ENCODE measurements at places on chromosomes 7 and 10.

- DNase-seq: no peak
These were observed 291.7 kb upstream of the SEMA3D start for GRCh38 chr7:85478530-85478929.

GRCh38 chr7:28804990-28805389 lies 153.1 kb downstream of the TRIL start:
- no peak for DNase-seq

- DNase-seq: no peak
These were observed 60.0 kb downstream of the MLLT10 start for GRCh38 chr10:21593986-21594385.

DNA sequence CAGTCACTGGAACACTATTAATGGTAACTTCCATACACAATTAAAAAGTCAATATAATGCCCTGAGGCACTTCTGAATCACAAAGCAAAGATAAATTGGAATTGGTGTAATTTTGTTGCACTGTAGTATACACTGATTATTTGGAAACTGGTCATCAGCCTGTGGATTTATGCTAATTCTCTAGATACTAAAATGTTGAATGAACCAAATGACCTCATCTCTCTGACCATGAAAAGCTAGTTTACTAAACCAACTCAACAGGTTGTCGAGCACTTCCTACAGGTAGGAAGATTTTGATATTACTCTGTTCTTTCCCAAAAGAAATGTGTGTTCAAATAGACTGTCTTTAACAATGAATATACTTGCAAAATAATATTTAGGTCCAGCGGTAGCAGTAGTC lies 5.3 kb downstream of the NRP1 start:
- DNase-seq: no peak

- DNase-seq: no peak
These were observed 480.5 kb upstream of the ZMIZ1 start for GRCh38 chr10:78588194-78588811.

- DNase-seq: no peak
These were observed 220.5 kb upstream of the SEMA3D start for GRCh38 chr7:85407391-85407790.

DNA sequence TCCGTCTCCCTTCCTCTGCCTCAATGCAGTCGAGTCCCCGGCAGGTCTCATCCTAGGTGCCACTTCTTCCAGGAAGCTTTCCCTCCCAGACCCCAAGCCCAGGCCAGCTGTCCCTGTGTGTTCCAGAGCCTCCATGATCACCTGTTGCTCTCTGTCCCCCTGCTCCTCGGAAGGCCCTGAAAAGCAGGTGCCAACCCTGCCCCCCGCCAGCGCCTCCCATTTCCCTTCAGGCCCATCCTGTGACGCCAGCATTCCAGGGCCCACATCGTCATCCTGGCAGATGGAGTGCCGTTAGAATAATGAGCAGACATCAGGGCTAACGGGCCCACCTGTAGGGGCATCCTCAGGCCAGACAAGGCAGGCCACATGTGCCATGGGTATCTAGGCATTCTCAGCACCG lies 253.0 kb upstream of the PPP2R2D start:
- DNase-seq: no peak

DNA sequence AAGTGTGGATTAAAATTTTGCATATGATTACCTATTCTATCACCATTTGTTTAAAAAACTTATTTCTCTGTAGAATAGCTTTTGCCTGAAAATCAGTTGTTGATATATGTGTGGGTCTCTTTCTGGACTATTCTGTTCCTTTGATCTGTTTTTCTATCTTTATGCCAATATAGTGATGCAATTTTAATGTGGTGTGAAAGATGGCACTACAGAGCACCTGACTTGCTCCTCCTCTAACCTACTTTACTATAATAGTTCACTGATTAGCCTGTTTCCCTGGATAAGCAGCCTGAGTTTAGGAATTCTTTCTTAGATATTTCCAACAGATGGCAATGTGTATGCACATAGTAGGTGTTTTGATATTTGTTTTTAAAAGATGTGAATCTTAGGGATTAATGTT lies 294.5 kb downstream of the AUTS2 start:
- no peak for DNase-seq

GRCh38 chr10:24456322-24456721 lies 247.4 kb downstream of the KIAA1217 start:
- no peak for DNase-seq

GRCh38 chr10:125169915-125170314 lies 9.6 kb upstream of the CTBP2 start:
- no peak for DNase-seq

GRCh38 chr7:141073173-141073640 lies 657 bp upstream of the TMEM178B start:
- DNase-seq: no peak

- DNase-seq: no peak
These were observed 161.2 kb upstream of the FAM3C start for GRCh38 chr7:121557034-121557892.

DNA sequence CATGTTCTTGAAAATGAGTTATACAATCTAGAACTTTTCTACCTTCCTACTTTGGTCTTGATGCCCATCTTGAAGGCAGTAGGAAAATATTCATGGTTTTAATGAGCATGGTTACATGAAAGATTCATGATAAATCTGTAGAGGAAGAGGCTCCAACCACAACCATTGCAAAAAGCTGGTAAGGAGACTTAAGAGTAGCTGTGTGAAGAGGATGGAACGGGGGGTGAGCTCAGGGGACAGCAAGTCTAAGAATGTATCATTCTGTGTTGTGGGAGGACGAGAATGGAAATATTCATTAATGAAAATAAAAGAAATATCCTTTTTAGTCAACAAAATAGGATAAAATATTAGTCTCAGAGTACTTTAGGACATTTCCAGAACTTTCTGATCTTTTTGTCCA lies 81.1 kb downstream of the BMPER start:
- DNase-seq: no peak

DNA sequence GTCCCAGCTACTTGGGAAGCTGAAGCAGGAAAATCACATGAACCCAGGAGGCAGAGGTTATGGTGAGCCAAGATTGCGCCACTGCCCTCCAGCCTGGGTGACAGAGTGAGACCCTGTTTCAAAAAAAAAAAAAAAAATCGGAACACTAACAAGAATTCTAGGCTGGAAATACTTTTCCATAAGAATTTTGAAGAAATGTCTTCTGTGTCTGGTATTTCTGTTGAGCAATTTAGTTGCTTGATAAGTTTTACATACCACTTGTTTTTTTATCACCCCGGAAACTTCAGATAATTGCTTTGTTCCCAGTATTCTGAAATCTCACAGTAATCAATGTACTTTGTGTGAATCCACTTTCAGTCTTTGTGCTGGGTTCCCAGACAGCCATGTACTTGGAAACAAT lies 25.8 kb downstream of the BZW2 start:
- DNase-seq: no peak

DNA sequence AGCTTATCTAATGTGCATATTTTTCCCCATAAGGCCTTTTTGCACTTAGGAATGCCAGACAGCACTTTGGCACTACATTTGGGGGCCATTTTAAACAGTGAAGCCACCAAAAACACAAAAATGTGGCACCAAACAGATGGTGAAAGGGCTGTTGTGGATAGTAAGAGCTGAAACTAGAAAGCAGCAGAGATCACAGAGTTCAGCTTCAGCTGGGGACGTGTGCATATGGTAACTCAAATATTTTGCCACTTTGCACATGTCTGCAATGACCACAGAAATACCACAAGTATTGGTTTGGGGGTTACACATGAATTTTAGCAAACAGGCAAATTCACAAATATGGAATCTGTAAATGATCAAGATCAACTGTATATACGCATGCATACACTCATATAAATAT lies 72.8 kb downstream of the PODXL start:
- no peak for DNase-seq

- DNase-seq: no peak
These were observed 1.7 kb upstream of the SH2B2 start for GRCh38 chr7:102284891-102285539.

DNA sequence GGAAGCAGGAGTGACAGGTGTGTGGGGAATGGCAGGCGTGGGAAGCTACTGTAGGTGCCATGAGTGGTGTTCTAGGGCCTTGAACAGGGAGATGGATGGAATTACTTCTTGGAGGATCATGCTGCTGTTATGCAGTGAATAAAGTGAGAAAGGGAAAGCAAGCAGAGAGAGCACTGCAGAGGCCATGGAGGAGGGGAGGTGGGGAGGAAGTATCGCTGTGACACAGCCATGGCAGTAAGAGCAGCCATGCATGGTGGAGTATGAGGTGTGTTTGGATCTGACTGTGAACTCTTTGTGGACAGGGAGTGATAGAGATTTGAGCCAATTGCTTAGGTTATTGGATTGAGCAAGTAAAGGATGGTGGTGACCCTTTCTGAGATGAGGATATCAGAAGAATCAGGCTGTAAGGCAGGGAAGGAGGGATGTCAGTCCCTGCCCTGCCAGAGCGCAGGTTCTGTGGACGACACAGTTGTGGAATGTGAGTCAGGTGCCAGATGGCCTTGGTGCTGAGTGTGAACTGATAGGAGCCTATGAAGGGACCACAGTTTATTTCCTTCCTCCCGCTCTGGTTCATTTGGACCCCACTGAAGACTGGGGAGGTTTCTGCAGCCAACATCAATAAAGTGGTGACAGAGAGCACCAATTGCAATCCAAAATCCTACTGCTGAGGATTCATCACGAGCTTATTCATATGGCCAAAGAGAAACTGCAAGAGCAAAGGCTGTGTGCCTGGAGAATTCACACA lies 105.5 kb upstream of the TMEM72 start:
- no peak for DNase-seq

- DNase-seq: no peak
These were observed 2.0 kb upstream of the SFTPA1 start for GRCh38 chr10:79608505-79609375.

All from memory B cell (primary cell).